ENCODE measurements at places on chromosomes 3 and 15.
A peak's percentile ranks its signal among the peaks of the same experiment; 100 is the strongest.

GRCh38 chr3:59404851-59405250, 355.0 kb upstream of the CFAP20DC start:
- no peak for DNase-seq

DNA sequence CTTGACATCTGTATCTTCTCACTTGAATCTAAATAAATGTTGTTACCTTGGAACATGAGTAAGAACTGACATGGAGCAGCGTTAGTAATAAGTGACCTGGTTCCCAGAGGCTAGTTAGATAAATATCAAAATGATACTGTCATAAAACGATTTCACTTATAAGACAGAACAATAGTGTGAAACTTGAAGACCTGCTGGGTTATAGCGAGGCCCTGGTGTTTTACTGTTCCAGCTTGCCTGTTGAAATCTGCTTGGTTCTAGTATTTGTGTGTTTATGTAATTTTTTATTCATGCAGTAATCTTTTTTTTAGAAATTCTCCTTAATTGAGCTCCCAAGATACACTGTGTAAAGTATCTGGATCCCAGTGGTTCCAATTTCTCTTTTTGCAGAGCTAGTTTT, 129.4 kb downstream of the CACNA2D3 start:
- DNase-seq, result no peak

DNA sequence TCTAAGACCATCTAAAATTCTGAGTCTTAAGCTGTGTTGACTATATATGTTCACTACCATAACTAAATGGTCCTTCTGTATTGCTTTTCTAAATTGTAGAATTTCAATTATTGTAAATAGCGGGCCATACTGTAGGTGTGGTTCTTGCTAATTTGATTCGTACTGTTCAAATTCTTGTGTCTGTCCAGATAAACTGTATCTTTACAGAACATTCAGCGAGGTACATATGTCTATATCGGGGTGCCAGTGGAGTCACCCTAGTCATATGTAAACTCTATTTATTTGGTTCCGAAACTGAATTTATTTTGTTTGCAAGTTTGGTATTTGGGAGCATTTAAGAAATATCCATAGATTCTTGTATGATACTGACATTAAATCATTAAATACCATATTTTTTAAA, 69.0 kb downstream of the IGF1R start:
- DNase-seq, result no peak

DNA sequence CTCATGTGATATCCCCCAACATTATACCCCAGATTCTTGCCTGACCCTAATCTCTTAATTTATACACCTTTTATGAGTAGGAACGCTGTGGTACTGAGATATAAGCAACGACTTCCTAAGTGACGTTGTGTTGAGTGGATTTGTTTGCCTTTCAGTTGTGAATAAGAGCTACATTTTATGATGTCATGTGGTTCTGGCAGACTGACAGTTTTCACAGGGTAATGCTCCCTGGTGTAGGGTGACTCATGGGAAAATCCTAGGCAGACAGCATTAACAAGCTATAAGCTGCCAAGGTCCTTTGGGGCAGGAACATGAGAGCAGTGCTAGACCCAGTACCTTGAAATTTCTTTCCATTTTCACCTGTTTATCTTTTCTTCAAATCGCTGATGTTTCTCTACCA, 11.2 kb downstream of the C3orf52 start:
- peak; percentile 34 for DNase-seq

GRCh38 chr3:32780735-32781210, 37.0 kb upstream of the TRIM71 start:
- peak; percentile 25 for DNase-seq

DNA sequence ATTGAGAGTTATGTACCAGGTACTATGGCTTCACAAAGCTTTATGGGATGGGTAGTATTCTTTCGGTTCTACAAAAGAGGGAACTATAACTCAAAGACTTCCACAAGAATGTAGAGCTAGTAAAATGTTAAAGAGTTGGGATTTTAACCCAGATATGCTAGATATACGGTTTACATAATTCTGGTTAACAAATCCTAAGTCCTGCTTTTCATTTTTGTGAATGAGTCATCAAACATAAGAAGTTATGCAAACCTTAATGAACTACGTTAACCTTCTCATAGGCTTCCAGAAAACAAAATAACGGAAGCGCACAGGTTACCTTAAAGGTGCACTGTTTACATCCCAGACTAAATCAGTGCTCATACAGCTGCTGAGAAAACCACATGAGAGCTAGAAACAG, 1049.3 kb downstream of the MCTP2 start:
- DNase-seq, result no peak

DNA sequence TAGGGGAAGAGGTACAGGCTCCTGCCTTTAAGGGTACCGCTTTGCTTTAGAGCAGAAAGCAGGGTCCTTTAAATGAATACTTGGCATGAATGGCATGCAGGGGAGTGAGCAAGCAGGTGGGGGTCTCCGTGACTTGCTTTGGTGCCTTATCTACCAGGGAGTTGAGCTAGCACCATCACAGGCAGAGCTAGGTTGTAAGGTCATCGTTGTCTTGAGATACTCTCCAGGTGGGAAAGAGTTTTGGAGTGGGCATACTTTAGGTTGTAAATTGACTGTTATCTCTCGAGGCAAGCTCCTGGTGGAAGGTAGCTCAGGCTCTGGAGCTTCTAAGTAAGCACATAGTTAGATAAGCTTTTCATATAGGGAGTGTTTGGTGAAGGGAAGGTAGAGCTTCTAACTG, 5.6 kb downstream of the GASK1A start:
- no peak for DNase-seq

GRCh38 chr3:158404131-158404718, 166.8 kb upstream of the MLF1 start:
- DNase-seq, result no peak

- DNase-seq, result no peak
Measured at GRCh38 chr3:188400494-188401243, 246.7 kb downstream of the LPP start.

GRCh38 chr3:64028754-64029153, 5.5 kb upstream of the PSMD6 start:
- DNase-seq, result no peak

- peak; percentile 21 for DNase-seq
Measured at GRCh38 chr3:127690823-127691452, 18.2 kb downstream of the ABTB1 start.

- no peak for DNase-seq
Measured at GRCh38 chr3:125319765-125320164, 55.4 kb downstream of the ZNF148 start.

DNA sequence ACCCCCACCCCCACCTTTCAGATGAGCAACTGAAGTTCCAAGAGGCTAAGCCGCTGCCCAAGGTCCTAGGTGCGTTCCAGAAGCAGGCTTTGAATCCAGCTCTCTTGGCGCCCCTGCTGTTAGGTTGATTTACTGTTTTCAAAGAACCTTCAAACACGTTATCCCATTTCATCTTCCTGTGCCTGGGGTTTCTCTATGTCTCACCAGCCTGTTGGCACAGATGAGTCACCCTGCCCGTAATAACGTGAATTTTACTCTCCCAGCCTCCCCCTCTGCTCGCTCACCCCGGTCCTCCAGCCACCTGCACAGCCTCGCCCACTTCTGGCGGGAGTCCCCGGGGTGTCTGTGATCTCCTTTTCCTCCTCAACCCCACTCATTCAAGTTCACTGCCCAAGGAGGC, 13.0 kb upstream of the TSEN2 start:
- DNase-seq, result no peak

- no peak for DNase-seq
Measured at GRCh38 chr3:113055201-113055600, 64.4 kb downstream of the GTPBP8 start.

DNA sequence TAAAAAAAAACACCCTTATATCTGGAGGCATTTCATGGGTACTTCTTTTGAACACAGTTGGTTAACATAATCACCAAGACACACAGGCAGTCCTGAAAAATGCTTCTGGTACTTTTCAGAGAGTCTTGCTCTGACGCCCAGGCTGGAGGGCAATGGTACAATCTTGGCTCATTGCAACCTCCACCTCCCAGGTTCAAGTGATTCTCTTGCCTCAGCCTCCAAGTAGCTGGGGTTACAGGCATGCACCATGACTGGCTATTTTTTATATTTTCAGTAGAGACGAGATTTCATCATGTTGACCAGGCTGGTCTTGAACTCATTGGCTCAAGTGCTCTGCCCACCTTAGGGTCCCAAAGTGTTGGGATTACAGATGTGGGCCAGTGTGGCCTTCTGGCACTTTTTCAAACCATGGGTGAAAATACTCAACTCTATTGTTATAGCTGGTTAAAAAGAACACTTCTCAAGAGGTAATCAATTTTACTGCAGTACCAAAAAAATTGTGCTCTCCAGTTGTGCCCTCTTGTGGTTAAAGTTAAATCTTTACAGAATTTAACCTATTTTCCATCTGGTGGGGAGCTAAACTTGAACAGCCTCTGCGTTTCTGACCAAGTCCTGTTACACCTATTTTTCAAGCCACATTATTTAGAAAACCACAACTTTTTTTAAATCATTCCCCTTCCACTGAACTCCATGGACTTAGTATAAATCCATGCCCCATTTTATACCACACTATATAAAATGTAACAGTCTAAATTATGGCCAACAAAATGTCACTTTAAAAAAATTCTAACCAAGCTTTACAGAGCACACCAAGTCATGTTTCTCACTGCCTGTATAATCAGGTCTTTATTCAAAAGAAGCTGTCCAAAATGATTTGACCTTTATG, 1.2 kb upstream of the SNAPC5 start:
- peak; percentile 26 for DNase-seq

GRCh38 chr3:47002171-47003055, 22.9 kb downstream of the NBEAL2 start:
- no peak for DNase-seq

DNA sequence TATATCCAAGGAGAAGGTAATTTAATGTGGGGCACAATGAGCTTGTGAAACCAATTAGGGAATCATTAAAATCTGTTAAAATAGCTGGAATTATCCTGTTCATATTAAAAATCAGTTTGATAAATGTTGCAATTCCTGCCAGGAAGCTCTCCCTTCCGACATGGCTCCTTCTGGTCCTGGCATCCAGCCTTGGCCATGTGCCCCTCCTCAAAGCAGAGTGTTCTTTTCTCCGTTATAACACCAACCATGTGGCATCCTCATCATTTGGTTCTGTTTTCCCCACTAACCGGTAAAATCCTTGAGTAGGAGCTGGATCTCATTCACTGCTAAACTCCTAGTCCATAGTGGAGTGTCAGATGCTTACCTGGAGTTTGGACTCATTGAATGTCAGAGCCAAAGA, 127.2 kb downstream of the ARNT2 start:
- DNase-seq, result no peak

- DNase-seq, result no peak
Measured at GRCh38 chr15:83198476-83198875, 9.1 kb downstream of the HDGFL3 start.

DNA sequence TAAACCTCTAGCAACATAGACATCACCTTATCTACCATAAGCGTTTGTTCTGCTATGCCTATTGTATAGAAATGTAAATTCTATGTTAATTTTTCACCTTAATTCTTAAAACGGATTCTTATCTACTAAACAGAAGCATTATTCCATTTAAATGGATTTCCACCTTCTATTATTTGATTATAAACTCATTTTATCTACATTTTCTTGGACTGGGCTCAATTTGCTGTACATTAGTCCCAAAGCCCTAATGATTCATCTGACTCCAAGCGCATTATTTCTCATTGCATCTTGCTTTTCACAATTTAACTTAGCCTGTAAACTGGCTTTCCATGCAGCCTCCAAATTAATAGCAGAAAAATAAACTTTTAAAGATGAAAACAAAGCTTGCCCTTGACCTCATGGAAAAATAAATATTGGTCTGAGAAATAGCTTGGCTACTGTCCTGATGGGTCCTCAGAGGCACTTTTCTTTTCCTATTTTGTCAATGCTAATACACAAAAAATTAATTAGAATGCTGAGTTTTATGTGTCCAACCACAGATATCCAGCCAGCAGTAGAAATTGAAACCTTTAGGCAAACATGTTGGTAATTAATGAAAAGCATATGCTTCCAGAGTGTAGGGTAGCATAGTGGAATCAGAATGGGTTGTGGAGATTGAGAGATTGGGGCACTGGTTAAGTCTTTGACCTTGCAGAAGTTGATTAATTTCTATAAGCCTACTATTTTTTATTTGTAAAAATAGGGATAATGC, 81.4 kb upstream of the CFAP20DC start:
- DNase-seq, result no peak
